A549 (cell line): ENCODE measurements at places on chromosomes 16 and 17. TPM values are rescaled to one million over a fixed set of nuclear protein-coding genes. Genes with fewer than 3 reads are reported as not detected.

DNA sequence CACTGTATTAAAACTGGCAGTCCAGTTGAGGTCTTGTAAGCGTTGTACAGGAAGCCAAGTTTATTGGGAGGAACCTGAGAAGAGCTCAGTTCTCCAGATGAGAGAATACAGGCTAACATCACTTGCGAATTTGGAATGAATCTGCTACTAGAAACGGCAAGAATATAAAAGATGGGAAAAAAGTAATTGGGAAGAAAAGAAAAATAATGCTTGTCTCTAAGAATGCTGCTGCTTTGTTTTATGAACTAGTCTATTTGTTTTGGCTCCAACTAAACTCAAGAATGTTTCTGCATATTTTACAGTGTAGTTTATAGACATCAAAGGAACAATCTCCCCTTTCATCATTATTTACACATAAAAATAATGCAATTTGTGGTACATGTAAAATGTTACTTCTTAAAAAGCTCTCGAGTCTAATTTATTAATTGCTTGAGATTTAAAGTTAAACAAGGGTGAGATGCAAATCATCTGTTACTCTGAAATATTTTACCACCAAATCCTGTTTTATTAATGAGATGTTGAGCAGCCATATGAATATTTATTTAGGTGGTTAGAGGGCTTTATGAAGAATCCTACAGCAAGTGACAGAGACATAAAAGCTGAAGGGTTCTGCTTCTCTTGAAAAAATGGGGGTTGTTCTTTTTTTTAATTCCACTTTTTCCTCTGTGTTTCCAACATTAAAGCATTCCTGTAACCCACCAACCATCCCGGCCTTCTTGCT, 162.1 kb upstream of the AXIN2 start:
- DNase-seq: no peak

The ENPP7 gene
- not detected in 3 replicates for polyA plus RNA-seq

The SLC52A1 gene
- 1.0 to 1.4 TPM (median 1.3 TPM) in 3 replicates for polyA plus RNA-seq

- no peak for DNase-seq
Measured at GRCh38 chr16:12206098-12206748, 229.7 kb downstream of the SNX29 start.

The DHRS7C gene
- polyA plus RNA-seq: not detected in 3 replicates

- no peak for DNase-seq
Measured at GRCh38 chr16:19854543-19854876, 30.1 kb downstream of the GPRC5B start.

DNA sequence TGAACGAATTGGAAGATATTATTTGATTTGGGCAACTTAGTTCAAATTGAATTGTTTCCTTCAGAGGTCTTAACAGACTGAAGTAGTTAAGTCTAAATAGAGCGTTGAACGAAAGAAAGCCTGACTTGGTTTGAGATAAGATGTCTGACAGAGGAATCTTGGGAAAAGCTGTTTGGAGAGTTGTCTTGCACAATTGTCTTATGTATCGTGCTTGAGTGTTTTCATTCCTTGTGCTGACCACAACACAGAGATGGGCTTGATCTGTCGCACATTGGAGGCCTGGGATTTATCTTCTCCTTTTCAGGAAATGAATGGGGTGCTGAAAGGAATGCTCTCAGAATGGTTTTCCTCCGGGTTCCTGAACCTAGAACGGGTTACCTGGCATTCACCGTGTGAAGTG, 7.8 kb downstream of the MLYCD start:
- DNase-seq: no peak

The EVPLL gene
- 0.05 to 0.07 TPM in 2 of 3 replicates, not detected in the other for polyA plus RNA-seq

DNA sequence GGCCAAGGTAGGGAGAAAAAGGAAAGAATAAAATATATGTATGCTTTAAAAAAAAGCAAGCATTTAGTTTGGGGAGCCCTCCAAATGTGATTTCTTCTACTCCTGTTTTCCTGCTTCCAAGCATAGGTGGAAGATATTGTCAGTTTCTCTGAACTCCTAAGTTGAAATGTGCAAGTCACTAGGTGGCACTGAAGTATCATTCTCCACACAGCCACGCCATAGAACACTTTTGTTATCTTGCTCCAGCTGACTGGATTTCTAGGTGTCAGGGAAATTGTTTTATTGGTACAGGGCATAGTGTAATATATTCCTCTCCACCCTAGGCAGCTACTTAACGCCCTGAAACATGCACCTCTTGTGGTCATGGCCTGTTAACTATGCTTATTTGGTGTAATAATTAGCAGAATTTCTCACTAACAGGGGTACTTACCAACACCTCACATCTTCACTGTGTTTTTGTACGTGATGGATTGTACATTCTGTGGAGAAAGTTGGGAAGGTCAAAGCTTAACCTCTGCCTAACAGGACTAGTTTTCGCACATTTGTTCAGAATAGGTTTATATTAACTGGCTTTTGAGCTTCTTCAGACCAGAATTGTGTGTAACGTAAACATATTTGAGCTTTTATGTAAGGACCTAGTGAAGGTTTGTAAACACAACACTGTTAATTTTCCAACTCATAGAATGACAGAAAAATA, 69.3 kb downstream of the FTO start:
- DNase-seq: peak; percentile 51

The GDPD1 gene
- 1.5 to 2.4 TPM (median 2.3 TPM) in 3 replicates for polyA plus RNA-seq

DNA sequence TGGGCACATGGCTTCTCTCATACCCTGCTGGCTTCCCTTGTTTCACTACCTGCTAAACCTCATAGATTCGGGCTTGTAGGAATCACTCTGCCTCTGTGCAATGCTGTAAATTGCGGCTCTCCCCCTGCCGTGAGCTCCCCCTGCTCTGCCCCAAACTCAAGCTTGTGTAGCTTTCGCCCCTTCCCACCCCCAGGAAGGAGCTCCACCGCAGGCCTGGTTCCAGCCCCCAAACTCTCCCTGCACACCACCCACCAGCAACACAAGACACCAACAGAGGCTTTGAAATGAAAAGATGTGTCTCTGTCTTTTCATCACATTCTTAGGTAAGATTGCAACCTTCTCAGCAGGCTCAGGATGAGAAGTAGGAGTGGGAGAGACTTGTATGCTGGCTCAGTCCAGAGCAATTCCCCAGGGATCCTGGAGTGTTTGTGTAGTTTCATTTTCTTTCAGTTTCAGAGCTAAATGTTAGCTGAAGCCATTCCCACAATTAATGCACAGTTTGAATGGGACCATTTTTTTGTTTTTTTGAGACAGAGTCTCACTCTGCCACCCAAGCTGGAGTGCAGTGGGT, 14.2 kb downstream of the CX3CL1 start:
- no peak for DNase-seq

DNA sequence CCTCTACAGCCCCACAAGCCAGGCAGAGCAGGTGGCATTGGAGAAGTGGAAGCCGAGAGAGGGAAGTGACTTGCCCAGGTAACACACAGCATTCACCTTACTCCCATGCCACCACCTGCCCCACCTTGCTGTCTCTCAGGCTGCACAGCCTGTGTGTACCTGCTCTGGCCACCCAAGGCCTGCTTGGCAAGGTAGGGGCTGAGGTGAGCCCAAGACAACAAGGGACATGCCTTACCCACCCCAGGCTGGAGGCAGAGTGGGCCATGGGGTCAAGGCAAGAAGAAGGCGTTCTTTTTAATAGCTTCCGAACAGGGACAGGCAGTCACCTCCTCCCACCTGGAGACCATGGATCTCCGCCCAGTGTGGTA, 40.1 kb downstream of the IRX3 start:
- DNase-seq: no peak

DNA sequence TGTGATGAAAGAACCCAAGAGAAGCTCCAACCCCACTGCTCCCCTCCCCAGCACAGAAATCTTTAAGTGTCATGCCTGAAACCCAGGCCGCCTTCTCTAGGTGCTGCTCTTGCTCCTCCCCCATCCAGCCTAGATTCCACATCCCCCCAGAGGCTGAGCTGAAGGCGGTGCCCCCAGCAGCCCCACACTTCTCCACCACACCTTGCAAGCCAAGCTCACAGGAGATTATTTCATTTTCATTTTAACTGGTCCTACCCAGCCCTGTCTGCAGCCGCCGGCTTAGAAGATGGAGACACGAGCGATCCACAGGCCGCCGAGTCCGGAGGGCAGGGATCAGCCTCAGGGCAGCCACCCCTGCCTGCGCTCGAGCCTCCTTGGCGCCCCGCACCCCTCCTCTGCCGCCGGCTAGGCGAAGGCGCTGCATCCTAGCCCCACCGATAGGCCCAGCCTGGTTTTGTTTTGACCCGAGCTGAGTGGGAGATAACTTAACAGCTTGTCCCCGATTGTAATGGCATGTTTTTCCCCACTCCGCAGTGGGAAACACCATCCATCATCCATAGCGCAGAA, 125.3 kb downstream of the RBFOX3 start:
- no peak for DNase-seq

The TVP23A gene
- polyA plus RNA-seq: 0.03 to 0.04 TPM (median 0.04 TPM) in 3 replicates

DNA sequence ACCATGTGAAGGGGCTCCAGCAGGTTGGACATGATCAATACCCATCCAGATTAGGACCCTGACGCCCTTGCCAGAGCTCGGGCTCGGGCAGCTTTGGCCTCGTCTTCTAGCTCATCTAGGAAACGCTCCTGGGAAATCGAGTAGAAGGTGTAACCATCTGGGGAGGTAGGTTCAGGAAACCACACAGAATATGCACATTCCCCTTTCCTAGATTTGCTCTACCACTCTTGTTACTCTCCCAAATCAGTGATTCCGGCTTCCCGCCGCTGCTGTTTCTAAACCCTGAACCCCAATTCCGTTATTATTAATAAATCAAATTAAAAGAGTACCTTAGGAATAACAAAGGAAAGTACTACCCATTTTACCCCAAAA, 507 bp downstream of the COA3 start:
- DNase-seq: no peak

The HOXB1 gene
- polyA plus RNA-seq: not detected in 3 replicates

DNA sequence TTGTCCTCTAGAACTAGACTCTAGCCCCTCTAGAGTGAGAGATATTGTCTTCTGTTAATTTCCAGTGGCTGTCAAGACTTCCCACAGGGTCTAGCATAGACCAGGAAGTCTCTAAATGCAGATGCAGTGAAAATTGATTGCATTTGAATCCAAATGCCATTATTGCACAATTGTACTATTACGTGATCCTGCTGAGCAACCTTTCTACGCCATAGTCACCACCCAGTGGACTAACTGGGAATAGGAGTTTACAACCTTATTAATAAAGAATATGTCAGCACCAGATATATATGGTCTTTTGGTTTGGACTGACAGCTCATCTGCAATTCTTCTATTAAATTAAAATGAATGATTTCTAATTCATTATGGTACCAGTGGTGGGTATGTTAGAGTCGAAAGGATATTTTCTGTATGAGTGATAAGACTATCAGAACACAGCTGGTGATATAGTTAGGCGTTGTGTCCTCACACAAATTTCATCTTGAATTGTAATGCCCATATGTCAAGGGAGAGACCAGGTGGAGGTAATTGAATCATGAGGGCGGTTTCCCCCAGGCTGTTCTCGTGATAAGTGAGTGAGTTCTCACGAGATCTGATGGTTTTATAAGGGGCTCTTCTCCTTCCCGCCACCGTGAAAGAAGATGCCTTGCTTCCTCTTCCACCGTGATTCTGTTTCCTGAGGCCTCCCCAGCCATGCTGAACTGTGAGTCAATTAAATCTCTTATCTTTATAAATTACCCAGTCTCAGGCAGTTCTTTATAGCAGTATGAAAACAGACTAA, 138.9 kb upstream of the CA10 start:
- DNase-seq: peak; percentile 25

DNA sequence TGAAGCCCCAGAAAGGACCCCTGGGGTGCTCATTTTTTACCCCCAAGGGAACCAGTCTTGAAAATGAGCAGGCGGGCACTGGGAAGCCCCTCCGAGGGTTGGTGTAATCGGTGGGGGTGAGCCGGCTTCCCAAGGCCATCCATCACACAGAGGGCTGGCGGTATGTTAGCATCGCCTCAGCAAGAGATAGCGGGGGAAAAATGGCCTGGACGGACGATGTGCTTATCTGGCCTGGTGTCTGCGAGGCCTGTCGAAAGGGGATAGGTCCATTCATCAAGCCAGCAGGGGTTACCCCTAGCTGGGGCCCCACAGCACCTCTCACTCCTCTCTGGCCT, 188.9 kb downstream of the IRF8 start:
- DNase-seq: no peak

The TM4SF5 gene
- polyA plus RNA-seq: 0.51 to 1.2 TPM (median 0.68 TPM) in 3 replicates

The TBC1D3L gene
- 12.1 to 15.2 TPM (median 14.0 TPM) in 3 replicates for polyA plus RNA-seq

DNA sequence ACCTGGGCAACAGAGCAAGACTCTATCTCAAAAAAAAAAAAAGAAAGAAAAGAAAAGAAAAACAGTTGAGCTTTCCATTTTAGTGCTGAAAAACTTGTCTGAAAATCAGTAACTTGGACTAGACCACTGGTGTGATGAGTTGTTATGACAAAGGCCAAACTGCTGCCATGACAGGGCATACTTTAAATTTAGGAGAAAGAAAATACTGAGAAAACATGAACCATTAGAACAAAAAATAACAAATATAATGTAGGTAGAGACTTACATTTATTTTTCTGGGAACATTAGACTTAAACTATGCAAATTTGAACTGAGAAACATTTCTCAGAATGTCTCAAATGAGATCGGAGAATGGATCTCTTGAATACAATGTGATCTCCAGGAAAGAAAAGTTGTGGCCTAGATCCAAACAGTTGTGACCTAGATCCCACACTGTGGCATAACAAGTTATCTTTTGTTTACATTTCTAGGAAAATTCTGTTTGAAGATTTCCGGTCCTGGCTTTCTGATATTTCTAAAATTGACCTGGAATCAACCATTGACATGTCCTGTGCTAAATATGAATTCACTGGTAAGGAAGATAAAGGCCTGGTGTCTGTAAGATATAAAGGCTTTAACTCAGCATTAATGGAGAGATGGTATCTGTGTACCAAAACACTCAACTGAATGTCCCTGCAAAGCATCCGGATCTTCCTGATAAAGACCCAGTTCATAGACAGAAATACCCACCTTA, 10.9 kb downstream of the OGFOD1 start:
- no peak for DNase-seq

GRCh38 chr16:74186561-74186971, 110.0 kb upstream of the PSMD7 start:
- no peak for DNase-seq

- DNase-seq: no peak
Measured at GRCh38 chr16:12228079-12228601, 251.6 kb downstream of the SNX29 start.

DNA sequence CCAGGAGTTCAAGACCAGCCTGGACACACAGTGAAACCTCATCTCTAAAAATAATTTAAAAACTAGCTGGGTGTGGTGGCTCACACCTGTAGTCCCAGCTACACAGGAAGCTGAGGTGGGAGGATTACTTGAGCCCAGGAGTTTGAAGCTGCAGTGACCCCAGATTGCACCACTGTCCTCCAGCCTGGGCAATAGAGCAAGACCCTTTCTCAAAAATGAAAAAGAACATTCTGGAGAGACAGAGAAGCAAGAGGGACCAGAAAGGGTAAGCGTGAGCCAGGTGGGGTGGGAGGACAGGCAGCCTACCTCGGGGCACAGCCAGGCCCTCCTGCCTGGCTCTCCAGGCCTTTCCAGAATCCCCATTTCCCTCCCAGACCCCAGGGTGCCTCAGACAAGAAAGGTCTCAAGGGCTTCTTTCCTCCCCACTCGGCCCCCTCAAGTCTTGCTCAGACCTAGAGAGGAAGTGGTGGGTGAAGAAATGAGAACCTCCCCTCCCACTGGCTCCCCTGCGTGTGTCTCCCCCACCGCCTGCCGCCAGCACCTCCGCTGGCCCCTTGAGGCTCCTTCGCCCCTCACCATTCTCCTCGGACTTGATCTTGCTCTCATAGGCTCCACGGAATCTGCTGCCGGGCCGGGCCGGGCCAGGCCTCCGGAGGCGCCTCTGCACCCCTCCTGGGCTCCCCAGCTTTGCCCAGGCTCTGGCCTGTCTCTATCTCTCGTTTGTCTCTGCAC, 503 bp downstream of the C16orf54 start:
- DNase-seq: no peak

The KRT222 gene
- polyA plus RNA-seq: 0.97 to 1.8 TPM (median 1.8 TPM) in 3 replicates

The SDR42E1 gene
- 1.3 to 1.7 TPM (median 1.4 TPM) in 3 replicates for polyA plus RNA-seq
